ENCODE measurements at places on chromosomes 3 and 15.

DNA sequence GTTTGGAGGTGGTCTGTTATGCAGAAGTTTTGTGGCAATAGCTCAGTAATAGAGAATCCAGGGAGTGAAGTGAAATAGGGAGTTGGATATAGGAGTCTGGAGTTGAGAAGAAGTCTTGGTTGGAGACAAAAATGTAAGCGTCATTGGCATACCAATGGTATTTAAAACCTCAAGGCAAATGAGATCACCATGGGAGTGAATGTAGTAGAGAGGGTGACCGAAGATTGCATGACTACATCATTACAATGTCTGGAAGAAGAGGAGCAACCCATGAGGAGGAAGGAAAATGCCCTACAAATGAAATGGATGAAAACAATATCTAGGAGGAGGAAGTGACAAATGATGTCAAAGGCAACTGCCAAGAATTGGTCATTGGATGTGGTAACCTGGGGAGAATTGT, 54.4 kb downstream of the CNTN4 start:
- no peak for DNase-seq

DNA sequence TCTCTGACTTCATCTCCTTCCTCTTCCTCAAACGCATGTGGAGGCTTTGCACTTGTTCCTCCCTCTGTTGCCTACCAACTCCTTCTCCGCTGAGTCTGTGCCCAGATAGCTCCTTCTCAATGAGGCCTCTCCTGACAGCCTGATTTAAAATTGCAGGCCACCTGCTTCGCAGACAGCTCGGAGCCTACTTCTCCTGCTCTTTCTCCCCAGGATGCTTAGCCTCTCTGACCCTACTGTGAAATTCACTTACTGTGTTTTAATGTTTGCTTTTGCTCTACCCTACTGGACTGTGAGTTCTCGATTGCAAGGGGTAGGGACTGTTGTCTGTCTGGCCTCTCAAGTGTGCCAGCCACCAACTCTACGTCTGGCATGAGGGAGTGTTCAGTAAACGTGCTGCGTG, 83.4 kb downstream of the EEFSEC start:
- no peak for DNase-seq

- no peak for DNase-seq
These were observed 87.3 kb upstream of the SNRK start for GRCh38 chr3:43198791-43199644.

DNA sequence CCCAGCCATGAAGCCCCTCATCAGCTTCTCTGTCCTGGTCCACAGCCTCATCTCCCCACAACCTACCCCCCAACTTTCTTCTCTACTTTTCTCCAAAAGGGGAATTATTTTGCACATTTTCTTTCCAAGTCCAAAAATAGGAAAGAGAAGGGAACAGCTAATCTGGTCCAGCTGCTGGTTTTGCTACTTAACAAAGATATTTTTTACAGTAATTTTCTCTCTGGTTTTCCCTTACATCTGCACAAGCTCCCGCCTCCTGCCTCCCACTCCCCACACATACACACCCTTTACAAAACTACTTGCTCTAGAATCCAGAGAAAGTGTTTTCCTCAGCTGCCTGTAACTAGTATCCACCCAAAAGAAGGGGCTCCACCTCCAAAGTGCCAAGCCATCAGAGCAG, 177.2 kb downstream of the POLR2M start:
- no peak for DNase-seq

GRCh38 chr3:49421890-49422378, 339 bp downstream of the AMT start:
- DNase-seq, result no peak

GRCh38 chr3:194606941-194607340, 26.3 kb downstream of the TMEM44 start:
- no peak for DNase-seq

DNA sequence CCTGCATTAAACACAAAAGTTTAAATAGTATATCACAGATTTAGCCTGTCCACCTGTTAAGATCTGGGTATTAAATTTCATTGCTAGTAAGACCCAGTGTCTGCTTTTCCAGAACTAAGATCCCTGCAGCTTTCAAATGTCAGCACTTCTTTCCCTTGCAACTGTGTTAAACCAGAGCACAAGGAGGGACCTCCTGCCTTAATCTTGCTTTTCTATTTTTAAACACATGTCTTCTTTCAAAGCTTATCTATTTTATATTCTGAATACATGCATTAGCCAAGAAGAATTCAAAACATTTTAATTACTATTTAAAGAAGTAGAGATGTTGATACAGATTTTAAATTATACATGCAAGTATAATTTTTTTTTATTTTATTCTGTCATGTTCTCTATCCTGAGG, 315.1 kb downstream of the ARPP21 start:
- DNase-seq, result no peak

- DNase-seq, result no peak
These were observed 1041.3 kb downstream of the ROBO1 start for GRCh38 chr3:78726545-78726944.

DNA sequence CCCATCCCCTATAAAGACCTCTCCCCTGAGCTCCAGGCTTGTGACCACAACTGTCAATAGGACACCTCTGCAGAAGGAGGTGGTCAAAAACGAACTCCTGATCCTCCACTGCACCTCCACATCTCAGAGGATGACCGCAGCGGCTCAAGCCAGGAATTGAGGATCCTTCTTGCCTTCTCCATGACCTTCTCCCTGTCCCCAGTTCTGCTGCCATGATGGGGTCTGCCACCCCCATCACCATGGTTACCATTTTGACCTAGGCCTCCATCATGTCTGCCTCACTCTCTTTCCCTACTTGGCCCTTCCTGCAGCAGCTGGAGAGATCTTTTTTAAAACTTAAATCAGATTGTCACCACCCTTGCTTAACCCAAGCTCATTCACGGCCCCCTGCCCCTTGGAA, 81.3 kb upstream of the LINGO1 start:
- DNase-seq, result no peak

GRCh38 chr3:157477441-157477840, 25.8 kb downstream of the VEPH1 start:
- no peak for DNase-seq

GRCh38 chr3:104879919-104880318, 486.8 kb upstream of the ALCAM start:
- DNase-seq, result no peak

DNA sequence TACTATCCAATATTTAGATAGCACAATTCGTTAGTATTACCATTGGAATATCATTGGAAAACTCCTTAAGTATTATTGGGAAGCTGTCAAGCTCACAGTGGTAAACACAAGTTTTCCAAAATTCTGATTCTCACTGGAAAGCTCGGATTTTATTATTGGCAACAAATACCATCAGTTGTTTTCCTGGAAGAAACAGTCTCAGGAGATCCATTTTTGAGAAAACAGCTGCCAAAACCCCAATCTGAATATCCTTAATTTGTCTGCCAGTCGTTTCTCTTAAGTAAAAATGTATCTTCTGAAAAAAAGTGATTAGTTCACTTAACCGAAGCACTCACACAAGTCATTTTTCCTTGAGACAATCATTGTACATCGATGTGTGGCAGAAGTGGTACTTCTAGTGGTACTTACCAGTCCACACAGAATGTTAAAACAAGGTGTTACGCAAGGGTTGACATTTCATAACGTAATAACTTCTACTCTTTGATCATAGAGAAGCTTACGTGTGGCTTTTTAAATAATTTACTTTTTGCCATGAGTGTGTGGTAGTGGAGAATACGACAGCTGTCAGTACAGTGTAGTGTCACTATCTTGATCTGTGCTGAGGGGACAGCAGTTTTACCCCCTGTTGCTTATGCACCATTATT, 74.9 kb downstream of the FAM43A start:
- DNase-seq, result no peak

GRCh38 chr3:119637679-119638477, 22.5 kb downstream of the POPDC2 start:
- DNase-seq, result peak; percentile 73

GRCh38 chr3:93989241-93989640, 9.3 kb downstream of the ARL13B start:
- no peak for DNase-seq

DNA sequence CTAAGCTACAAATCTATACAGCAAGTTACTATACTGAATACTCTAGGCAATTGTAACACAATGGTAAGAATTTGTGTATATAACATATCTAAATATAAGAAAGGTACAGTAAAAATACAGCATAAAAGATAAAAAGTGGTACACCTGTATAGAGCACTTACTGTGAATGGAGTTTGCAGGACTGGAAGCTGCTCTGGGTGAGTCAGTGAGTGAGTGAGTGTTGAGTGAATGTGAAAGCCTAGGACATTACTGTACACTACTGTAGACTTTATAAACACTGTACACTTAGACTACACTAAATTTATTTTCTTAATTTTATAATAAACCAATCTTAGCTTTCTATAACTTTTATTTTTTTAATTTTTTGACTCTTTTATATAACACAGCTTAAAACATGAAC, 123.1 kb downstream of the ZMAT3 start:
- no peak for DNase-seq
